ENCODE measurements at places on chromosomes 7 and 10. TPM values are rescaled to one million over a fixed set of nuclear protein-coding genes. Genes with fewer than 3 reads are reported as not detected.

- no peak for DNase-seq
Observed at GRCh38 chr10:85849315-85849714, 517.3 kb downstream of the GRID1 start.

- DNase-seq: no peak
Observed at GRCh38 chr7:137462074-137462715, 118.7 kb upstream of the PTN start.

DNA sequence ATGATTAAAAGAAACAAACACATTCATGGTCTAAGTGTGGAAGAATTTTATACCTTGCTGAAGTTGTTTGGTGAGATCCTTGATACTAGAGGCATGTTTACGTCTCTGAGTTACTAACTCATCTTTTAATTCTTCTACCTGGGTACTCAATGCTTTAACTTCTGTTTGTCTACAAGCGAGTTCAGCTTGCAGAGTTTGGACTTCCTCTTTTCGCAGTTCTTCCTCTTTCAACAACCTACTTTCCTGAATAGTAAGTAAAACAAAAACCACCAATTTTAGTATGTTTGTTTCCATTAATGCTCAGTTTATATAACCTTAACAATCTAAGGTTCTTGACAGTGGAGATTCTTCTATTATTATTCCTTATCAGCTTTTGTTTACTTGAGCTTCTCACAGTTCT is 42.9 kb downstream of the CCDC186 start:
- no peak for DNase-seq

DNA sequence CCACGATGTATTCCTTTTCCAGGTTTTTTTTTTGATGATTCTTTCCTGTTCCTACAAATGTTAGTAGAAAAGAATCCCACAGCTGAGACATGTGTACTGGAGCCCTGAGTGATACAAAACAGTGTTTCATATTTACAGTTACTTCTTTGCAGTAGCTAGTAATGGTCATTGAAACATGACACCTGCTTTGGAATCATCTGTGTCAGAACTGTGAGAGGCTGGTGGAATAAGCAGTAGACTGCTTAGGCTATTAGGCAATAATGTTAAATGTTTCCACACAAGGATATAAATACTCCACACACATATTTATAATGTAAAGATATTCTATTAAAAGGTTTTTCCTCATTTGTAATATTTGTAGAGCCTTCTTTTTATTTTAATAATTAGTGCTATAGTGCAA is 394.0 kb downstream of the THSD7A start:
- no peak for DNase-seq

Gene UNCX
- not detected for total RNA-seq

Gene NKX6-2
- not detected for total RNA-seq

Gene MIOS
- total RNA-seq: 22.4 TPM

- no peak for DNase-seq
Observed at GRCh38 chr7:84705706-84706105, 481.1 kb downstream of the SEMA3D start.

DNA sequence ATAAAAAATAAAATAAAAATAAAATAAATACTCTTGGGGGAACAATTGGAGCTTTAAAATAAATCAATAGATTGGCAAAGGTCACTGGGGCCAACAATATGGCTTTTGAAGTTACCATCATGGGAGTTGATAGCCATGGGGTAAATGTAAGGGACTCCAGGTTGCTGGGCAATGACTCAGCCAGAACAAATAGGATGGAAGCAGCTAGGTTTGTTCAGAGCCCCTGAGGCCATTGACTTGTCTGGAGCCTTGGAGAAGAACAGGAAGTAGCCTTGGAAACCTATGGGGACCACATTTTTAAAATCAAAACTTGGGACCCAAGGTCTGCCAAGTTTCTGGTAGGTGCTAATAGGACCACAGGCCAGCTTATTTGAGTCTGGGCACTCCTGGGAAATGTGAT is 20.2 kb upstream of the FRA10AC1 start:
- no peak for DNase-seq

GRCh38 chr7:140294454-140294853 is 103.9 kb downstream of the SLC37A3 start:
- DNase-seq: no peak

Gene ARHGAP22
- not detected for total RNA-seq
